ENCODE measurements at places on chromosomes 5 and 9.

DNA sequence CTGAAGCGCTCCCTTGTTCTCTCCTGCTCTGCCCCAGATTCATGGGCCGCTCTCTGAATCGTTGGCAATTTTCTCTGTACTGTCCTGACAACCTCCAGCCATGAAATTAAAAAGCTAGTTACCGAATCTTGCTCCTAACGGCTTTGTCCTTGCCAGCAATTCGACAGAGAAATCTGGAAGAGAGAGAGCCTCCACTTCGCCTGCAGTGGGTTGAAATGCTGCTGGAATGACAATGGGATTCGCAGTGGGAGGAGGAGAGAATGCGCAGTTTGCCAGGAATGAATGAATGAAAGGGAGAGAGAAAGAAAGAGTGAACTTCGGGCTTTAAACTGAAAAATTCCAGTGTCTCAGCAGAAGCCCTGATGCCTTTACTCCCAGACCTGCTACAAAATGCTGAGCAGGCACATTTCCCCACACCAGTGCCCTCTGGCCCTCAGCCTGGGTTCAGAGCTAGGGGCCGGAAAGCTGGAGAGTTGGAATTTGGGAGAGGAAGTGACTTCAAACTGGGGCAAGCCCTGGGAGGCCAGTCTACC, 11.5 kb upstream of the BOD1 start:
- no peak for DNase-seq

DNA sequence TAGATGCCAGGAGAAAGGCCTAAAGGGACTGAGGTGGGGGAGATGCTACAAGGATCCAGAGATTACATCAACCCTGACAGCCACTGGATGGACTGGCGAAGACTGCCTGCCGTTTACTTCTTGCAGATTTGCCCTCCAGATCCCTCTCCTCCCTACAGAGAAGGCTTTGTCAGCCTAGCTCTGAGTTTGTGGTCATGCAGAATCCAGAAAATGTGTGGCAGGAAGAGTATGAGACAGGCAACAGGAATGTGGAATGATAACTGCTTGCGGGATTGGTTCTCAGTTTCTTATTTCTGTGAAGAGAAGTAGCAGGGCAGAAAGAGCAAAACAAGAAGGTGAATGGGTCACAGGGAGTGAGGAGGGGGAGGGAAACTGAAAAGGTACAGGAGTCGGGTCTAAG, 129.6 kb downstream of the TLE1 start:
- DNase-seq: no peak

DNA sequence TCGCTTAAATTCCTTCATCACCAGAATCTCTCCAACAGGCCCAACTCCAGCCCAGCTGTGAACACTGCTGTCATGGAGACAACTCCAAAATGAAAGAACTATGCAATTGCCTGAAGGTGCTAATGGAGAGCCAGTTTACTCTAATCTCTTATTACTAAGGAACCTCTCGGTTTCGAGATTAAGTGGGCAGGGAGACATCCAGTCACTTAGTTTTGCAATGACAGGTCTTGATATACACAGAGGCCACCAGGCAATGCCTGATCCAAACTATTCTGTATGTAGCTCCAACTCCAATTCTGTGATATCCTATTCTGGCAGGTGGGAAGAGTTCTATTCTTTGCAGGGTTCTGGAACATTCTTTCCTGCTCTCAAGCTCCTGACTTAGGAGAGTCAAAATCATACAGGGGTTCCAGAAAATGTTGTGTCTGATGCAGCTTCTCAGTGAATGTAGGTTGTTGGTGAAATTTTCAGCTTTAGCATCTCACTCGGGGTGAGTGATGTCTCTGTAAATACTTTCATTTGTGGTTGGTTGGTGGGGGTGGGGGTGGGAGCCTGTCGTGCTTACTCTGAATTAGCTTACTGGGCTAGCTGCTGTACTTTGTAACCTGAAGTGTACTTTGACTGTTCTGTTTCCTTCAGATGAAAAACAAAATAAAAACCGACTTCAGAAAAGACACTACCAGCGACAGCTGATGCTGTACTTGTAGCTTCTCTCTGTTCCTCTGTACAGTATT, 170.9 kb downstream of the PALM2AKAP2 start:
- no peak for DNase-seq

DNA sequence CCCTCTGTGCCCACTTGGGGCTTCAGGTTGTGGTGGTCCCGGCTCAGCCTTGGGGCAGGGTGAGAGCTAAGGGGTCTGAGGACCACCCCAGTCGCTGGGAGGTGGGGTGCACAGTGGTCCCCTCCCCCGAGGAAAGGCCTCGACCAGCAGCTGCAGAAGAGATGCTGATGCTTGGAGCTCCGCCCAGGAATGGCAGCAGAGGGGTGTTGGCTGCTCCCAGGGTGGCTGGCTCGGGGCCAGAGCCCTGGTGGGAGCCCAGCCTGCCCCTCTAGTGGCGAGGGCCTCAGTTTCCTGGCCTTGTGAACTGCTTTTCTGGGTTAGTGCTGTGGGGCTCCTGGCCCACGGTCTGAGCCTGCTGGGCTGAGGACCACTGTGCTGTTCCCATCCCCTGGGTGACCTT, 1.2 kb downstream of the DIPK1B start:
- no peak for DNase-seq

- DNase-seq: no peak
Measured at GRCh38 chr5:114435885-114436299, 74.0 kb downstream of the KCNN2 start.

- DNase-seq: no peak
Measured at GRCh38 chr5:1003296-1003937, 5.2 kb upstream of the NKD2 start.

GRCh38 chr9:124764774-124765438, 6.2 kb downstream of the NR6A1 start:
- DNase-seq: no peak

- DNase-seq: no peak
Measured at GRCh38 chr9:135971892-135972291, 10.7 kb upstream of the UBAC1 start.

DNA sequence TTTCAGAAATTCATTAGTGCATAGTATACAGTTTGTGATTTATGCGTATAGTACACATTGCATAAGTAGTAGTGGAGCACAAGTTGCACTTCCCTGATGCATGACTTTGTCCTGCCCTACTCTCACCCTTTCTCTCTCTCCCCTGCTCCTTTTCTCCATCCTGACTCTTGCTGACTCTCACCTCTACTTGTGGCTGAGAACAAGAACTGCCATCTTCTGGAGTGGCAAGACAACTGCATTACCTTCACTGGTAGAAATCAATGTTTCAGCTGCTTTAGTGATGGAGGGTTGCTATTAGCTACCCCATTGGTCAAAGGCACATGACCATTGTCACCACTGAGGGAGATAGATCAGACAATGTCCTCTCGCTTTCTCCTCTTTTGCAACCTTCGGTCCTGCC, 26.9 kb downstream of the SPEF2 start:
- no peak for DNase-seq

DNA sequence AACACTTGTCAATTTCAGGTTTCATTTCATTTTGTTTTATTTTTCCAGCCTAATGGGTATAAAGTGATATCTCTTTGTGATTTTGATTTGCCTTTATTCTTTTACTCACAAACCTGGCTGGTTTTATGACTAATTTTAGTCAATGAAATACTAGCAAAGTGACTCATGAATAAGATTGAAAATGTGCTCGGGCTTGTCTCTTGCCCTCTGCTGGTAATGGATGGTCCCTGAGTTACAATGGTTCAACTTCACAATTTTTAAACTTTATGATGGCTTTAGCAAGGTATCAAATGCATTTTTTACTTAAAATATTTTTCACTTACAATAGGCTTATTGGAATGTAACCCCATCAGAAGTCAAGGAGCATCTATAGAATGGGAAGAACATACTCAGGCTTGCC, 431.4 kb upstream of the CCNG1 start:
- DNase-seq: no peak

DNA sequence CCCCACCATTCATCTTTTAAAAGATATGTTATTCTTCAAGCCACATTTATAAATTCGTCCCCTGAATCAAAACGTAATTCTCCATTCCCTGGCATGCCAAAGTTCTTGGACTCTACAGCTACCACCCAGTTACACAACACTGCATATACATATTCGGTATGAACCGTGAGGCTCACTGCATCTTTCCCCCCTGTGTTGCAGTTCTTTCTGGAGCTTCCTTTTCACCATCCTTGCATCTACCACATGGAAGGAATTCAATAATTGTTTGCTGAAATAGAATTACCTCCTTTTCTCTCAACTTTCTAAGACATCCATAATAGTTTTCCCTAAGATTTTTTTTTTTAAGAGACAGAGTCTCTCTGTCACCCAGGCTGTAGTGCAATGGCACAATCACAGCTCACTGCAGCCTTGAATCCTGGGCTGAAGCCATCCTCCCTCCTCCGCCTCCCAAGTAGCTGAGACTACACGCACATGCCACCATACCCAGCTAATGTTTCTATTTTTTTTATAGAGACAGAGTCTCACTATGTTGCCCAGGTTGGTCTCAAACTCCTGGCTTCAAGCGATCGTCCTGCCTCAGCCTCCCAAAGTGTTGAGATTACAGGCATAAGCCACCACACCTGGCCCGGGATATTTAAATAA, 3.3 kb downstream of the LPAR1 start:
- DNase-seq: no peak

DNA sequence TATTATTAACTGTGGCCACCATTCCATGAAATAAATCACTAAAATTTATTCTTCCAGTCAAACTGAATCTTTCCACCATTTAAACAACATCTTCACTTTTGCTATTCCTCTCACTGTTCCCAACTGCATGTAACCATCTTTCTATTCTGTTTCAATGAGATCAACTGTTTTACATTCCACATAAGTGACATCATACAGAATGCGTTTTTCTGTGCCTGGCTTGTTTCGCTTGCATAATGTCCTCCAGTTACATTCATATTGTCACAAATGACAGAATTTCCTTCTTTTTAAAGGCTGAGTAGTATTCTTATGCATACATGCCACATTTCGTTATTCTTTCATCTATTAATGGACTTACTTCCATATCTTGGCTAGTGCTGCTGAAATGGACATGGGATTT, 738.2 kb downstream of the SEMA5A start:
- no peak for DNase-seq

DNA sequence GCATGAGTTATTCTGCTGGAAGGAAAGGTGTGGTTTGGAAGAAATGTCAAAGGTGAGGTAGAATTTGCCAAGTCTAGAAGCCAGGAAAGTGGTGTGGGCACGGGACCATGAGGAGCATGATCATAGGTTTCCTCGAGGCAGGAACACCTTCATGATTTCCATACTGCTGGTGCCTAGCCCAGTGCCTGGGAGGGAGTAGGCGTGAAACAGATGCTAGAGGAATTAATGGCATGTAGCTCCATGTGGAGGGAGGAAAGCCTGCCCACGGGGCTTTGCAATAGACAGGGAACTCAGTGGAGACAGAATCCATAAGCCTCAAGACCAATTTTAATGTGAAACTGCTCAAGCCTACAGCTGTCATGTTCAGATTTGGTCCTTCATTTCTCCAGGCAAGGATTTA, 35.1 kb downstream of the TTLL11 start:
- no peak for DNase-seq

- DNase-seq: peak; percentile 12
Measured at GRCh38 chr5:149434162-149435014, 55.3 kb upstream of the IL17B start.

DNA sequence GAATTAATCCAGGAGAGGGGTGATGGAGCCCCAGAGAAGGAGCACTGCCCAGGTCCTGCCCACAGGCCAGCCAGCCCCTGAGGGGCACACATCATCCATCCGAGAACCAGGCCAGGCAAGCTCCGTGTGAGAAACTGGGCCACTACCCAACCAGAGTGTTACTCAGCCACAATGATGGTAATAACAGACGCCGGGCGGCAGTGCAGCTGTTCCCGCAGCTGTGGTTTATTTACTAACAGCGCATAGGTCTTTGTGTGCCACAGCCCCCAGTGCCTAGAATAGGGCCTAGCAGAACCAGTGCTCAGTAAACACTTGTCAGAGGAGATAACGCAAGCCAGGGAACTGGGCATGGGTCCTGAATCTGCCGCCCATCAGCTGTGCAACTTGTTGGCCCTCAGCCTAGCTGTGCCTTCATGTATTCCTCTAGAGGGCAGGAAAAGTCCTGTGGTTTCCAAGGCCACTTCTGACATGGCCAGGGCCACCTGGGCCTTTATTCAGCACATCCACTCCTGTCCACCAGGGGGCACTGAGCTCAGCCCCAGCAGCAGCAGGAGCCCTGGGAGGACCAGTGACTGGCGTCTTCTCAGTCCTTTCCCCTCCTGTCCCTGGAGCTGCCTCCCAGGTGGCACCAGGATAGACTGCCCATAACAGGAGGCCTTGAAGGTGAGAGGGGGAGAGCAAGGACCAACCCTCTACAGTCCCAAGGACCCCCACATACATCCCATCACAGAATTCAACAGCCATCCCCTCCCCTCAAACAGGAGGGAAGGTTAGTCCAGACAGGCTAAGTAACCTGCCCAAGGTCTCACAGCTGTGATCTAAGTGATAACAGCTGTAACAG, 2.1 kb downstream of the MXD3 start:
- peak; percentile 5 for DNase-seq

DNA sequence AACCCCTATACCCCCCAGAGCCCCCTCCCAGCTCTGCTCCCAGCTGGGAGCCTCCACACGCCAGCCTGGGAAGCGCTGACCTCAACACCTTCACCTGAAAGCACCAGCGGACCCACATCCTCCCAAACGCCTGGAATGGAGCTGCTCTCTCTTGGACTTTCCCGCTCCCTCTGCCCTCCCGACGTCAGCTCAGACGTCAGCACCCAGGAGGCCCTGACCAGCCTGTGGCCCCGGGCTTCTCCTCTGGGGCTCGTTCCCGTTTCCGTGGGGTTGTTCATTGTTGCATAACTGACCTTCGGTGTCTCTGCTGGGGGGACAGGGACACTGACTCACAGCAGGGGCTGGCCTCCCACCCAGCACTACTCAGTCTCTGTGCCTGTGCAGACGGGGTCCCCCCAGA, 35.0 kb upstream of the SLC6A3 start:
- DNase-seq: no peak

DNA sequence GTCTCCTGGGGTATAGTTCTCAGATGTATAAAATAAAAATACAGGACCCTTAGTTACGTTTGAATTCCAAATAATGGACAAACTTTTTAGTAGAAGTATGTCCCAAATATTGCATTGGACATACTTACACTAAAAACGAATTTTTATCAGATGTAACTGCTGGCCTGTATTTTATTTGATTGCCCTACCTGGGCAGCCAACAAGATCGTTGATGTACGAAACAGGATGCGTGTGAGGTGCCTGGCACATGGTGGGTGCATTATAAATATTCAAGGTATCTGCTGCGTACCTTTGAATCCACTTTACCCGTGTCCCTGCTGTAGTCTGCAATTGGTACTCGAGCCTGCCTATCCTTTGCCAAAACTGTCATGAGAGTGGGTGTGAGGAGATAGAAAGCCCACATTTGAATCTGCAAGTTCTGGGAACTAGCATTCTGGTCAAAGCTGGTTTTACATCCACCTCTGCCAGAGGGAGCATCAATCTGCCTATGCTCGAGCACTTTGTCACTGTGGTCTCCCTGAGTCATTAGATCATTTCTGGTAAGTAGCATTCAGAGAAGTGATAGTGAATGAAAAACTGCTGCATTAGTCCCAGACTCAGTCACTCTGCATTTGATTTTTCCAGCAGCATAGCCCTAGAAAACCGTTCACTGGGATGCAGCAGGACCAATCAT, 133.7 kb upstream of the IQGAP2 start:
- no peak for DNase-seq

GRCh38 chr9:86783884-86784283, 163.4 kb downstream of the GAS1 start:
- no peak for DNase-seq

All from NCI-H1930 (cell line).